ENCODE measurements at places on chromosomes 4 and X. TPM values are rescaled to one million over a fixed set of nuclear protein-coding genes. Genes with fewer than 3 reads are reported as not detected.

Gene CXCL1
- 147 TPM for total RNA-seq

Gene PWWP3B
- not detected for total RNA-seq

Gene KIF4A
- total RNA-seq, result 21.7 TPM

Gene PNCK
- not detected for total RNA-seq

Gene AMTN
- not detected for total RNA-seq

Gene LANCL3
- total RNA-seq, result 3.5 TPM

Gene ADGRG2
- not detected for total RNA-seq

Gene CPEB2
- 6.5 TPM for total RNA-seq

Gene PHOX2B
- total RNA-seq, result not detected

Gene HTR2C
- not detected for total RNA-seq

Gene MID2
- 33.9 TPM for total RNA-seq

Gene XAGE2
- total RNA-seq, result not detected

Gene SRPK3
- total RNA-seq, result not detected

Gene SHROOM2
- 5.1 TPM for total RNA-seq

Gene ASB9
- total RNA-seq, result 27.0 TPM

Gene NRK
- 0.07 TPM for total RNA-seq

Gene GPR82
- not detected for total RNA-seq

Gene ZNF157
- not detected for total RNA-seq

Gene TLR1
- total RNA-seq, result 1.3 TPM

Gene GABRG1
- total RNA-seq, result not detected

Gene GNRHR
- not detected for total RNA-seq

Gene BEX3
- 218 TPM for total RNA-seq

Gene RAB40AL
- total RNA-seq, result not detected

Gene PPEF2
- total RNA-seq, result not detected
